ENCODE measurements at places on chromosomes 11 and 22.

GRCh38 chr22:32695451-32695891 is 106.0 kb upstream of the TIMP3 start:
- no peak for DNase-seq

DNA sequence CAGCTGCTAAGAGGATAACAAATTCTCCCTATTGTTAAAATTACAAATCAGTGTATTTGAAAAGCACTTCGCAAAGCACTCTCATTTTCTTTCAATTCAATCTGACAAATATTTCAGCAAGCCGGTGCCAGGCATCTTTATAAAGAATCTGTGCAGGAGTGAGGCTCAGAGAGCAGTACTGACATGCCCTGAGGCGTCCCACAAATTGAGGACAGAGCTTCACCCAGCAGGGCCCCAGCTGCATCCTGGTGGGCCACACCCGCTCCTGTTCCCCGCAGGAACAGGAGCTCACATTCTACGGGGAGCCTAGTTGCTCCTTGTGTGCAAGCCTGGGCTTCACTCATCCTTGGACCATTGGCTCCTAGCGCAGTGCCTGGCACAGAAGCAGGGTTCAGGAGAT is 60.9 kb upstream of the EIF3D start:
- DNase-seq: no peak

DNA sequence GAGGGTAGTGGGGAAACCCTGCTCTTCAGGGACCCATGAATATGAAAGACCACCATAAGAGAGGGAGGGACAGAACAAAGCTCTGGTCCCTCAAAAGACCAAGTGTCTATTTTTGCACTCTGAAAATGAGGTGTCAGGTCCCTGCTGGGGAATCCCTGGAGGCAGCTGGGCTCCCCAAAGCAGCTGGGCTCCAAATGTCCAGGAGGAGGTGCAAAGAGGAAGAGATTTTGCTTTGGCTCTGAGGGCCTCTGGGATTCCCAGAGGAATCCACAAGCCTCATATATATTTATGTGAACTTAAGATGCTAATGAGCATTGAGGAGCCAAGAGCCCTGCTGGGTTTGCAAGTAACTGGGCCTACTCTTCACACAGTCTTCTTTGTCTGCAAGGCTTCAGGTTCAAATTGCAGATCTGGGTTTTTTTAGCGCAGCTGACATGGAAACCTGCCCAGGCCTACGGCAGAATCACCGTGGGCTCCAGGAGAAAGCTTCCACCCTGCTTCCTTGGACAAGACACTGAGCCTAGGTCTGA is 26.0 kb downstream of the CLMP start:
- no peak for DNase-seq

DNA sequence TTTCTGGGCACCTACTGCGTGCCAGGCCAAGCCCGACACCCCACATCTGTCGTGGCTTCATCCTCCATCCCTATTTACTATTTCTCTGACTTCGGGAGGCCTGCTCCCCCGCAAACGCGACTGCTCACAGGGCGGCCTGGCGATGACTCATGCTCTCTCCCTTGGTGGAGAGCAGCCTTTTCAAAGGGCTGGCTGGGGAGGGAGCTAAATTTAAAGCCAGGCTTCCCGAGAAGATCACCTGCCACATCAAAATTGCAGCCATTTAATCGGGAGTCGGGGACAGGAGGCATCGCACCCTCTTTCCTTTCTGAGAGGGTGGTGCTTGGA is 24.9 kb upstream of the SHISAL1 start:
- no peak for DNase-seq

DNA sequence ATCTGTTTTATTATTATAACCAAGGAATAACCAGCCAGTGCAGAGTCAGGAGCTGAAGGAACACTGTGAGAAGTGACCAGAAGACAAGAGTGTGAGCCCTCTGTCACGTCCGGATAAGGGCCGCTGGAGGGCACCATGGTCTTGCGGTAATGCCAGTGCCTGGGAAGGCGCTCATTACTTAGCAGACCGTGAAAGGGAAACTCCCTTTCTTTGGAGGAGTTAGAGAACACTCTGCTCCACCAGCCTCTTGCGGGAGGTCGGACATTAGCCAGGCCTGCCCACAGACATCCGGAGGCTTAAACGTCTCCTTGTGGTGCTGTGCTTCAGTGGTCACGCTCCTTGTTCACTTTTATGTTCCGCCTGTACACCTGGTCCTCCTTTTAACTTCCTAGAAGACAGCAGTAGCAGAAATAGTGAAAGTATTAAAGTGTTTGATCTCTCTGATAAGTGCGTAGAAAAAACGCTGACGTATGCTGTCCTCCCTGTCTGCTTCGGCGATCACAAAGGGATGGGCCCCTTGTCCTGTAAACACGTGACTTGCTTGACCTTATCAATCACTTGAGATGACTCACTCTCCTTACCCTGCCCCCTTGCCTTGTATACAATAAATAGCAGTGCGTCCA is 120.6 kb upstream of the LMO1 start:
- DNase-seq: no peak

Measured in stimulated activated CD4-positive, alpha-beta T cell treated with anti-CD3 and anti-CD28 coated beads, Interleukin-1b, Interleukin-23, amount 100 ng/mL, for 4 hours (primary cell).